ENCODE measurements at places on chromosomes 11 and 22.

- no peak for DNase-seq
Observed at GRCh38 chr11:95517453-95517852, 272.1 kb downstream of the FAM76B start.

DNA sequence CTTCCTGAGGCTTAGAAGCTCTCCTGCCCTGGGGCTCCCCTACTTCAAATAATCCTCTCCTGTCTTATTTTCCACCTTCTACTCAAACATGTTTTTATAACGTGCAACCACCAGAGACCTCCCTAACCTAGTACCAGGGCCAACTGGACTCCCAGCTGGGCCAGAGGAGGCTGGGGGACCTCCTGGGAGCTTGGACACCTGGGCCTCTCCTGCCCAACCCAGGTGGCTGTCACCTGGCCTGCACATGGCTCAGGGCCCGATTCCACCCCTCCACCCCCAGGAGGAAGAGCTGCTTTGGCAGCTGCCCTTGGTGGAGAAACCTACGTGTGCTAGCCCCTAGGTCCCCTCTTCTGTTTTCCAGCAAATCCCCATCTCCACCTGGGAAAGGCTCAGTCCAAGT, 105.2 kb downstream of the ABTB2 start:
- DNase-seq: no peak

GRCh38 chr11:128246810-128247594, 340.4 kb downstream of the ETS1 start:
- DNase-seq: no peak

DNA sequence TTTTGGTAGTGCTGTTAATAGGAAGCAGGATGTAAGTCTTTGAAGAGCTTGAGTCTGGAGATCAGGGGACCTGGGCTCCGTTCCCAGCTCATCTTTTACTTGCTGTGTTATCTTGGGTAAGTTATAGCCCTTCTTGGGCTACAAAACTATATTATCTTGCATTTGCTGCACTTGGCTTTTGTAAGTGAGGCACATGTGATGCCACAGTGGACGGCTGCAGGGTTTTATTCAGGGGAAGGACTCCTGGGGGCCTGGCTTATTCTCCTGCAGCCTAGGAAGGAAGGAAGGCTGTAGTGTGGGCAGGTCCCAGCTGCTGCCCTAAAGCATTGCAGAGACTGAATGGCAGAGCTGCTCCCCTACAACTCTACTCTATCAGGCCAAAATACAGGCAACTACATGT, 6.4 kb downstream of the CD82 start:
- no peak for DNase-seq

GRCh38 chr22:44916281-44917231, 93.2 kb downstream of the PHF21B start:
- no peak for DNase-seq

GRCh38 chr22:26894766-26895485, 237.5 kb downstream of the MIAT start:
- DNase-seq: no peak

Measured in GM06990 (cell line).